ENCODE measurements at places on chromosomes 12 and 14.
A peak's percentile ranks its signal among the peaks of the same experiment; 100 is the strongest.

- DNase-seq = no peak
These were observed 9.7 kb upstream of the PLBD1 start for GRCh38 chr12:14577344-14577743.

- DNase-seq = no peak
These were observed 31.4 kb downstream of the PARP11 start for GRCh38 chr12:3841783-3842182.

DNA sequence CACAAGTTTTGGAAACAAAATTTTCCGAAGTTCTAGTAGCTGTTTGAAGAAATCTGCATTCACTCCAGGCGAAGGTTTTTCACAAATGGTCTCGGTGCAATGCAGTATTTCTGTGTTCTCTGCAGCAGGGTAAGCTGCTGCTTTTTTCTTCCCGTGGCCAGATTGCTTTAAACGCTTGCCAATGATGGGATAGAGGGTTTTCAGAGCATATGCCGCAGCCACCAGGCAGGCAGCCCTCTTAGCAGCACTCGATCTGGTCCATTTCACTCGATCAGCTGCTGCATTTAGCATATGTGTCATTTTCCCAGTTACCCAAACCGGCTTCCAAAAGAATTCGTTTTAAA lies 315 bp downstream of the ABCD2 start:
- DNase-seq = no peak

- DNase-seq = no peak
These were observed 9.0 kb downstream of the GSTZ1 start for GRCh38 chr14:77329872-77330271.

DNA sequence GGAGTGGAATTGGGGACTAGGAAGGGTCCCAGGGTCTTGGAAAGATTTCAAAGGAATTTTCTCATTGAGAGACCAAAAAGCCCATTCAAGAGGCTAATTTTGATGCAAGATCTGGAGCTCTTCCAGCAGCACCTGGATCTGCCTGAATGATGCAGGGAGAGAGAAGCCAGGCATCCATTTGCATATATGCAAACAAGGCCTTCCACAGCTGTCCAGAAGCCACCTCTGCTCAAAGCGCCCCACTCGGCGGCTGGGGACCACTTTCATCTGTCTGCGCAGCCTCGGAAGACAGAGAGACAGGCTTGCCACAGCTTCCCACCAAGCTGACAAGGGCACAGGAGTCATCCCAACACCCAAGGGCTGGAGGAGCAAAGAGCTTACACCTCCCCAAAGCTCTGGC lies 295.6 kb downstream of the DPF3 start:
- no peak for DNase-seq

GRCh38 chr12:25524366-25524765 lies 28.7 kb downstream of the LMNTD1 start:
- DNase-seq = no peak

- DNase-seq = no peak
These were observed 336.4 kb downstream of the FOXG1 start for GRCh38 chr14:29102996-29103395.

GRCh38 chr12:9992296-9992695 lies 6.6 kb downstream of the CLEC1B start:
- no peak for DNase-seq

DNA sequence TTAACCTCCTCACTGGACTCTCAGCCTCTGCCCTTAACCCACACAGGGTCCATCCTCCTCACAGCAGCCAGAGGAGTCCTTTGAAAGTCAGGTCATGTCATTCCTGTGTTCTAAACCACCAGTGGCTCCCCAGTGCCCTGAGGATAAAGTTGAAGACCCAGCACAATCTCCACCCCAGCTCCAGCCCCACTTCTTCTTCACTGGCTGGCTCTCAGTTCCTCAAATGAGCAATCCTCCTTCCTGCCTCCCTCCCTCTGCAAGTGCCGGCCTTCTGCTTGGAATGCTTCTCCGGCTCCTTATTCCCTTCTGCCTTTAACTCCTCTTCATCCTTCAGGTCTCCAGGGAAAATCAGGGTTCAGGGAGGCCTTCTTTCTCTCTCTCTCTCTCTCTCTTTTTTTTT lies 32.0 kb upstream of the SPPL3 start:
- DNase-seq = no peak

DNA sequence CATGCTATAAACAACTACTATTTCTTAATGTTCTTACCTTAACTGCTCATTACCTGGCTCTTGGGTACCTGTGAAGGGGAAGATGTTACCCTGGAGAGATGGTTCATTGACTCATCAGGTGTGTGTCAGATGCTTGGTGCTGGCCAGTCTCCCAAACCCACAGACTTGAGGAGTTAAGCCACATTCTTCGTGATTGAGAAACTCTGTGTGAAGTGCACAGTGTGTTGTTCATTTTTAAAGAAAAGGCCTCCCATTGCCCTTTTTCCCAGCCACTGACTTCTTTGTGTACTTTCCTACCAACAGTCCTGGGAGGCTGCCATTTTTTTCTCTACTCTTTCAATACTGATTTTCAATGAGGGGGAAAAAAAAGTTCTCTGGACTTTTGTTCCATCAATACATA lies 3.2 kb downstream of the MGST1 start:
- DNase-seq = no peak

GRCh38 chr12:8037046-8037663 lies 4.6 kb downstream of the FOXJ2 start:
- no peak for DNase-seq

GRCh38 chr12:57590864-57591781 lies at the start of gene PIP4K2C:
Gene PIP4K2C (plus strand): TSS chr12:57591192. CDS start chr12:57591290, 98 bp downstream.
- peak; percentile 92 for DNase-seq

- DNase-seq = no peak
These were observed 63.1 kb downstream of the GLT1D1 start for GRCh38 chr12:128916425-128916824.

DNA sequence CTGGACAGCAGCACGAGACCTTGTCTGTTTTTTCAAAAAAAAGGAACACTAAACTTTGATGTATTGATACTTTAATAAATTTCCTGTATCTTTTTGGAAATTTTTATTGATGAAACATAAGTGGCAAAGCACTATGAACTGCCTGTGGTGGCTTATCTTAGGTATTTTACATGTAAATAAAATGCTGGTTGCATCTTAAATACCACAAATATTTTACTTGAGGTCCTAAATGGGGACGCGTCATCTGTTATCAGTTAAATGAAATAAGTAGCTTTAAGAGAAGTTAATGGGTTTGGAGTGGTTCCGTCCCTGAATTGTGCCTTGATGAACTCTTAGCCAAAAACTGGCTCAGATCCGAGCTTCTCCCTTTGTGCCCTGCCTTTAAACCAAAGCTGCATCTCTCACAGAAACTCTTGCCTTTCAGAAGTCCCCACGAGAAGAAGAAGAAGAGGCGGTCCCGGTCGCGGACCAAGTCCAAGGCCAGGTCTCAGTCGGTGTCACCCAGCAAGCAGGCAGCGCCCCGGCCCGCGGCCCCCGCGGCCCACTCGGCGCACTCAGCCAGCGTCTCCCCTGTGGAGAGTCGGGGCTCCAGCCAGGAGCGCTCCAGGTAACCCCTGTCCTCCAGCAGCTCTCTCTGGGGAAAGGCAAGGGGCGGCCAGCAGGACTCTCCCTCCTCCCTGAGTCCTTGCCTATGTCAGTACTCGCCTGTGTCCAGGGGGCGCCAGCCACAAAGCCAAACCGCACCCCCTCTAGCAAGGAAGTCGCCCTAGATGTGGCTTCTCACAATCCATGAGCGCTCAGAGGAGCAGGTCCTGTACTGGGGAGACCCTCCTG lies 31.2 kb upstream of the MMP17 start:
- DNase-seq = no peak

DNA sequence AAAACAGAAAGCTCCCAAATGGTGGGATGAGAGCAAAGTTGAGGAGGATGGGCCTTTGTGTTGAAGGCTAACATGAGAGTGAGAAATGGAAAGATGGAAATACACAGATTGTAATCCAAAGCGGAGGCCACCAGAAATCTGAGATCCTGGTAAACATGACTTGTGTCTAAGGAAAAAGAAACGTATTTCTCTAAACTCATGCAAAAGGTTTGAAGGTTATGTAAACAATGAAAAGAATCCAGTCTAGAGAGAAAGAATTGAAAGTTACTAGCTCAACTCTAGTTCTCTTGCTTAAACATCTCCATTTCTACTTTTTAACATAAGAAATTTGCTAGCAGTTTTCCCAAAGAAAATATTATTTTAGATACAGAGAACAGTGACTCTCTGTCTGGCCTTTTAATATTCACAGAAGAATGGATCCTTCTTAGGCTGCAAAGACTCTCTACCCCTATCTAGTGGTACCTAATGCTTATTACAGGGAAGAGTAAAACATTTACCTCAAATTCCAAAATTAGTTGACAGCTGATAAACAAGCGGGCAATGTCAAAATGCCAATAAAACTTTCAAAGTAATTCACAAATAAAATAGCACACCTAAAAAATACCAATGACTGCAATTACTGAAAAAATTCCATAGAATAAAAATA lies 75.8 kb upstream of the SOX5 start:
- DNase-seq = no peak

DNA sequence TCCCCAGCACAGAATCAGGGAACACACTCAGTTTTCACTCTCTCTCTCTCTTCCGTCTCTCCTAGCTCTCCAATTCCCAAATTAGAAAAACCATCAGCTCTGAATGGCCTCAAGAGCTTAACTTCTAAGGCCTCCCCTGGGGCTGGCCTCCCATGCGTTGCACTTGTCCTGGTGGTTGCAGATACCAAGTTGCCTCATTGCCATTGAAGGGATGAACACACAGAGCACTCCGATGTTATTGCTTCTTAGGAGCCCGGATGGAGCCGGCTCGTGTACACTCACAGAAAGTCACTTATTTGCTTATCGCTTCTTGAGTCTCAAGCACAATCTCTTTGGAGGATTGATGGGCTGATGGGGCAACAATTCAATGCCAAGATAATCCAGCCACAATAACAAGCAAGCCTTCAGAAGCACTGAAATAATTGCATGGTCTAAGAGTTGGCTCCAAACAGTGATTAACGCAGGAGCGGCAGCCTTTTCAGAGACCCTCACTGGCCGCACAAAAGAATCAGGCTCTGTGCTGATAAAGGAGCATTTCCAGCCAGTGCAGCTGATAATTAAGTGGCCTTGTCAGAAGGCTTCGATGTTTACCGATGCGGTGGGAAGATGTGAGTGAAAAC lies 175.8 kb upstream of the TMEM132C start:
- no peak for DNase-seq

DNA sequence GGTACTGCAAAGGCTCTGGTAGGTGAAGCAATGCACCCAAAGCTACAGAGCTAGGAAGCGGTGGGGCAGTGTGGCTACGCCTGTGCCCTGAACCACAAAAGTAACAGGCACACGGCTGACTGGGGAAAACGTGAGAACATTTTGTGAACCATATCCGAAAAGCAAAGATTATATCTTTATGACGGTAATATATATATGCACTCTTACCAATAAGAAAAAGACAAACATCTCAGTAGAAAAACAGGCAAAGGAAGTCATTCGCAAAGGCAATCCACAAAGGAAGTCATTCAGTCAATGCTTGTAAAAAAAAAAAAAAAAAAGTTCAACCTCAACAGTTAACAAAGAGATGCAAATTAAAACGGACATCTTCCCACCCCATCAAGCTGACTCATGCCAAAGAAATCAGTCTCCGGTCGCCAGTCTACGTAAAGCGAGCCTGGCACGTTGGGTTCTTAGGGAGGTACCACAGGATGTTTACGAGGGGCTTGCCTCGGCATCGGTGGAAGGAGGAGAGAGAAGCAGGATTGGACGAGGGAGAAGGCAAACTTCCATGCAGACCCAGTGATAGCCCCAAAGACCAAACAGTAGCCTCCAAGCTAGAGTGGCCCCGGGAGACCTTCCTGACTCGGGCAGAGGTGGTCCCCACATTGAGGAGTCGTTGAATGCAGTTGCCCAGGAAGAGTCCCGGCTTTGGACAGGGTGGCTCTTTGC lies 39.4 kb upstream of the PPP2R5C start:
- DNase-seq = no peak

DNA sequence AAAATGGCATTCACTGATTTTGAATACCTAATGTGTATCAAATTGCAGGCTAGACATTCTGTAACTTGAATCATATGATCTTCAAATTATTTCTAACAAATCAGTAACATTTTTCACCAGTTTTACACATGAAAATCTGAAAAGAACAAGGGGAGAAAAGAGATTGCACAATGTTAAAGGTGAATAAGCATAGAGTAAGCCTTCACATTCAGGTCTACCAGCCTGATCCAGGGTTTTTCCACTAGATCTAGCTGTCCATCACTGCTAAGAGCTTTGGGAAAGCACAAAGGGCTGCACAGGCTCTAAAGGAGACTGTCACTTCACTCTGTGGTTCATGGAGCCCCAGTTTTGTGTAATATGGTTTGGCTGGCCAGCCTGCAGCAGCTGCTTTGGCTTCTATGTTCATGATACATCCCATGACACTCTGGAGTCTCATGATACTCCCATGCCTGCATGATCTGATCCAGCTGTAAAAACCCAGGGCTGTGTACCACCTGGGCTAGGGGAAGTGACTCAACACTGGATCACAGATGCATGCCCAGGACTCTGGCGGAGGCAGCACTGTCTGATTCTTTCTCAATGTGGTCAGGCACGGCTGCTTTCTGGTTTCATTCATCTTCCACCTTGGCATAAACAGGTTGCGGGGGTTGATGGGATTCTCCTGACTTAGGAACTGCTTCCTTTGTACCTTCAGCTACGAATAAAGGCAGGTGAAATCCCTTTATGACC lies 859.7 kb downstream of the GALC start:
- no peak for DNase-seq

DNA sequence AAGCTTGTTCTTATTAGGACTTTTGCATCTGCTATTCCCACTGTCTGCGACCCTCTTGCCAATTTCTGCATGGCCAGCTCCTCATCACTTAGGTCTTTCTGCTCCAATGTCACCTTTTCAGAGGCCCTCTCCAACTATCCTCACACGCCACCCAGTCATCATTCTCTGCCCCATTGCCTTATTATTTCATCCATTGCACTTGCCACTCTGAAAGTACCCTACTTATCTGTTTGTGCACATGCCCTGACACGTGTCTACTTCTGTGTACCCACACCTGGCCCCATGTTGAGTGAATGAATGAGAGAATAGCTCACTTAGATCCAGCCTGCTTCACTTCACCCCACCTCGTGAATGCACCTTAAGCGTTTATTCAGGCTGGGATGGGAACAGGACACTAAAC lies 218.7 kb upstream of the TBX3 start:
- no peak for DNase-seq

GRCh38 chr12:13135371-13136178 lies 32.1 kb upstream of the GSG1 start:
- no peak for DNase-seq

DNA sequence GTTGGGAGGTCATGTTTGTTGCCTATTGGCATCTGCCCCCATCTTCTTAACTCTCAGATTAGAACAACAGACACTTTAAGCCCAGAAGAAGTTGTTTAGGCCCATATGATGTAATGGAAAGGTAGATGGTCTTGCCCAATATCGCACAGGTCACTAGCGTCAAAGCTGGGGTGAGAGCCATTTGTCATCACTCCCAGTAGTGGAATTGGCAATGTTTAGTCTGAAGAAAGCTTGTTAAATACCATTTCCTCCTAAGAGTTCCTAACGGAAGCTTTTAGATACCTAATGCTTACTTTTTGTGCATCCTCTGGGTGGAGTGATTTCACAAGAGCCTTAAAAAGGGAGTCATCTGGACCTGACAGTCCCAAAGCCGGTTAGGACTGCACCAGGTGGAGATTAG lies 125.4 kb downstream of the DACT1 start:
- DNase-seq = no peak

Data from hematopoietic multipotent progenitor cell treated with erythropoietin and hydrocortisone succinate and interleukin-3 and kit ligand, for 17 days (in vitro differentiated cells).